ENCODE measurements at places on chromosomes 2 and 18. TPM values are rescaled to one million over a fixed set of nuclear protein-coding genes. Genes with fewer than 3 reads are reported as not detected.

The ACTG2 gene
- total RNA-seq, result 191 TPM

GRCh38 chr18:55582325-55582724, 5.7 kb downstream of the TCF4 start:
- H3K4me3 ChIP-seq, result no peak overlapping the region
- peaks cover 29% of the 10 kb centered on the region for H3K4me1 ChIP-seq
- no peaks in the 10 kb centered on the region for H3K27me3 ChIP-seq
- no peak overlapping the region for H3K27ac ChIP-seq
- no peak for DNase-seq

DNA sequence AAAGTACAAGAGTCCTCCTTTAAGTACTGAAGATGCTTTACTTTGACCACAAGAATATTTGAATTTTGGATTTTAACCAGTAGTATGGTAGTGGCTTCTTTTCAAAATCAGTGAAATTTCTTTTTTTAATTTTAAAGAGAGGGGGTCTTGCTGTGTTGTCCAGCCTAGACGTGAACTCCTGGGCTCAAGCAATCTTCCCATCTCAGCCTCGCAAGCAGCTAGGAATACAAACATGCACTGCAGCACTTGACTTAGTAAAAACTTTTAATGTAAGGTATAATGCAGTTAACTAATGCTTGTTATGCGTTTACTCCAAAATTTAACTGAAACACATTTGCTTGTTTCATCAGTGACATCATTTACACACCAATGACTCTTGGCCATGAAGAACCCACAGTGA, 49.6 kb downstream of the EML4 start:
- H3K4me3 ChIP-seq, result no peak overlapping the region
- no peaks in the 10 kb centered on the region for H3K27me3 ChIP-seq
- H3K4me1 ChIP-seq, result peaks cover 22% of the 10 kb centered on the region
- no peak overlapping the region for H3K27ac ChIP-seq
- H3K36me3 ChIP-seq, result no peaks in the 10 kb centered on the region

DNA sequence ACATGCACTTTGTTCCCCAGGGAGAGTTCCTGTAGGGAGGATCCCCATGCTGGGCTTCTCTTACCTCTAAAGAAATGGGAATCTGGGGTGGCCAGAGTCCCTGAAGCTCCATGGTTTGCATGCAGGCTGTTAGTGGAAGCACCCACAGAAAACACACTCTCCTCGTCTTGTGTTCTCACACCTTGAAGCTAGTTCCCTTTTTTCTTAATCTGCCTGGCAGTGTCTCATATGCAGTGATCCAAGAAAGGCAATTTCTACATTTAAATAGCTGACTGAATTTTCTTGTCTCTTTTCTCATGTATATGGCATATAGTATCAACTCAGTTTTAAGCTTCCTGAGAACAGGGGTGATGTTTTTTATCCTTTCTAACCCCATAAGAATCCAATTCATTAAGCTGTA, 65.0 kb downstream of the LINC00305 start:
- DNase-seq, result no peak
- H3K27ac ChIP-seq, result no peak overlapping the region
- no peak overlapping the region for H3K4me3 ChIP-seq
- H3K36me3 ChIP-seq, result no peaks in the 10 kb centered on the region
- no peaks in the 10 kb centered on the region for H3K4me1 ChIP-seq
- H3K27me3 ChIP-seq, result peaks cover 7% of the 10 kb centered on the region

GRCh38 chr18:64180617-64181016, 31.7 kb upstream of the LINC00305 start:
- no peak for DNase-seq
- H3K4me3 ChIP-seq, result no peak overlapping the region
- no peak overlapping the region for H3K27ac ChIP-seq
- peaks cover 18% of the 10 kb centered on the region for H3K27me3 ChIP-seq
- H3K4me1 ChIP-seq, result no peaks in the 10 kb centered on the region

DNA sequence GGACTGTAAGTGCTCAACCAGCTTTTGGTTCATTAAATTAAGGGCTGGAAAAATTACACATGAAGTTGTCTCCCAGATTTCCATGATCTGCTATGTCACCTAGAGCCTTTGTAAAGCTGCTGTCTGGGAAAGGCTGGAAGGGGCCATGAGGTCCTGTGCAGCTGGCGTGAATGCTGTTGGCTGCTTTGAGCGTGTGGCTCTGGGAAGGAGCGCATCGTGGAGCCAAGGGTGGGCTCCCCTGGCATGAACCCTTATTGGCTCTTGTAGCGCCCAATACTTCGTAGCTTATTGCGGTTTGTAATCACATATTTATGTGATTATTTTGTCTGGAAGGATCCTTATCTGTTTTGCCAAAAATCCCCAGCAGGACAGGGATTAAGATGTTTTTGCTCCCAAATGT, 70.5 kb upstream of the LMAN1 start:
- no peak overlapping the region for H3K4me3 ChIP-seq
- H3K4me1 ChIP-seq, result peaks cover 8% of the 10 kb centered on the region
- no peaks in the 10 kb centered on the region for H3K27me3 ChIP-seq
- H3K27ac ChIP-seq, result no peak overlapping the region
- H3K36me3 ChIP-seq, result peaks cover 5% of the 10 kb centered on the region
- DNase-seq, result no peak
